ENCODE measurements at places on chromosomes 4 and X. TPM values are rescaled to one million over a fixed set of nuclear protein-coding genes. Genes with fewer than 3 reads are reported as not detected.

The SLC49A3 gene
- not detected for total RNA-seq

The SSX2 gene
- total RNA-seq = not detected

The CT47B1 gene
- not detected for total RNA-seq

The IL15 gene
- 0.15 TPM for total RNA-seq

The PIR gene
- total RNA-seq = 22.6 TPM

The PWWP3B gene
- total RNA-seq = not detected

The MAMLD1 gene
- 0.38 TPM for total RNA-seq

The L1CAM gene
- total RNA-seq = 3.0 TPM

The MAP3K15 gene
- total RNA-seq = 0.39 TPM

The ARAP2 gene
- 5.2 TPM for total RNA-seq

The MGAT4D gene
- not detected for total RNA-seq

The ITIH6 gene
- total RNA-seq = not detected

The CABS1 gene
- not detected for total RNA-seq

The CT45A1 gene
- not detected for total RNA-seq

The ARHGAP4 gene
- total RNA-seq = 2.0 TPM

The TCEAL6 gene
- not detected for total RNA-seq

The CXXC4 gene
- total RNA-seq = not detected

The VSIG1 gene
- 0.70 TPM for total RNA-seq

The SPANXC gene
- not detected for total RNA-seq

The CYLC1 gene
- not detected for total RNA-seq

The STATH gene
- not detected for total RNA-seq

The SCD5 gene
- total RNA-seq = 13.5 TPM

The FDCSP gene
- not detected for total RNA-seq

The HTRA3 gene
- not detected for total RNA-seq

The RWDD4 gene
- total RNA-seq = 31.5 TPM

The LRAT gene
- total RNA-seq = 2.4 TPM

The TRAM1L1 gene
- 0.68 TPM for total RNA-seq

The PYURF gene
- 83.4 TPM for total RNA-seq

The CT47A7 gene
- not detected for total RNA-seq

All from hair follicular keratinocyte (primary cell).